Right kidney (tissue), 9 donors: ENCODE measurements at places on chromosomes 2 and 18.

DNA sequence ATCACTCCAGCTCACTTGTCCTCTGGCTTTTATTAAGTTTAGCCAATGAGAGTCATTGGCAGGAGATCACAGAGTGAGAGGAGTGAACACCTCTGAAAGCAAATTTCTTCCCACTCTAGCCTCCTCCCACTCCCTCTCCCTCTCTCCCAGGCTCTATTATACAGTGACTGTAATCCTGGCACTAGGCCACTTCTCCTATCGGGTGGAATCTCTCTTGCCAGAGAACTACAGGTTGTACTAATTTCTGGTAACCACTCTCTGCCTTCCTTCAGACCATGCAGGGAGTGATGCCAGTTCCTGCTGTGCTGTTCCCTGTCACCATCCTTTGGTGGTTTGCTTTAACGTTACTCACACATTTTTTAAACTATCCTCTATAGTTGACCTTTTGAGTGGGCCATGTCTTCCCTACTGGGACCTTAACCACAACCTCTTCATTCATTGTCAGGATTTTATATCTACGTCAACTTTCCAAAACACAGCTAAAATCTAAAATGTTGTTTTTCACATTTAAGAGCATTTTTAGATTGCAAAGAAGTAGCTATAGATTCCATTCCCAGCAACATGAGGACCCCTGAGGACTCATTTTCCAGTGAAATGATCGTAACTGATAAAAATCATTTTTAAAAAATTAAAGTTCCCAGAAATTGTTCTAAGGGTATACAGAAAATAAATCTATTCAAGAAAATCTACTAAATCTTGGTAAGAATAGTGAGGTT, 217.1 kb downstream of the MREG start:
- no peak for DNase-seq

GRCh38 chr2:96359310-96359709, 23.7 kb downstream of the NCAPH start:
- no peak for DNase-seq

- DNase-seq, result no peak
Observed at GRCh38 chr2:101410746-101411145, 23.4 kb upstream of the CREG2 start.

DNA sequence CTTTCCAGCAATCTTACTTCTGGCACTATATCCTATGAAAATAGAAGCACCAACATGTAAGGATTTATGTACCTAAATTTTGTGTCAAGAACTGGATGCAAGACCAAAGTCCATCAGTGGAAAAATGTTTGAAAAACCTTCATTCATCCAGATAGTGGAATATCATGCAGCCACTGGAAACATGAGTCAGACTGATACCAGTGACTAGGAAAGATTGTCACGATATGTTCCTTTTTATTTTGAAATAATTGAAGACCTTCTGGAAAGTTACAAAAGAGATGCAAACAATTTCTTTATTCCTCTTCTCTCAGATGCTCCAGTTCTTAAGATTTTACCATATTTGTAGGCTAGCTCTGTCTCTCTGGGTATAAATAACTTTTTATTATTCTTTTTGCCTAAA, 40.5 kb upstream of the IL1R2 start:
- no peak for DNase-seq

DNA sequence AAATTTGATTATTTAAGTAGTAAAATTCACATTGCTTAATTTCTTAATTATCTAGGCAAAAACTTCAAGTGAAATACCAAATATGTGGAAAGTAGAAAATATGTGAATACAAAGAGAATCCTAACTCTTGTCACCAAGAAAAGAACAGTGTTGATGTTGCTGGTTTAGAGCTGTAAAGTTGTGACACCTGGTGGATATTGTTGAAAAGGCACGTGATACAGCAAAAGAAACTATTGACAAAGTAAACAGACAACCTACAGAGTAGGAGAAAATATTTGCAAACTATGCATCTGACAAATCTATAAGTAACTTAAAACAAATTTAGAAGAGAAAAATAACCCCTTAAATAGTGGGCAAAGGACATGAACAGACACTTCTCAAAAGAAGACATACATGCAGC, 25.6 kb upstream of the ZC3H15 start:
- no peak for DNase-seq

- DNase-seq, result no peak
Observed at GRCh38 chr2:155913356-155913755, 419.2 kb downstream of the NR4A2 start.

DNA sequence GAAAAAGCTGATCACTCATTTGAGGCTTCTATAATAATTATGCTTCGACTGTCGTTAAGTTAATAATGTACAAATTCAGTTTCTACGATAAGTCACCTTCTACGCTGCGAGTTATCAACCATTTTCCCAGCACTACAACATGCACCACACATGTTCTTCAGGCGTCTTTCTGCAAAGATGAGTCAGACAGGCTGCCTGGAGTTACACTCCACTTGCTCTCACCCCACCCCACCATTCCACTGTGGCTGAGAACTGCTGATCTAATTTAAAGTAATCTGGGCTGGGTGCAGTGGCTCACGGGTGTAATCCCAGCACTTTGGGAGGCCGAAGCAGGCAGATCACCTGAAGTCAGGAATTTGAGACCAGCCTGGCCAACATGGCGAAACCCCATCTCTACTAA, 218.6 kb downstream of the DYM start:
- no peak for DNase-seq

GRCh38 chr2:182855376-182855775, 11.1 kb downstream of the FRZB start:
- DNase-seq, result no peak

DNA sequence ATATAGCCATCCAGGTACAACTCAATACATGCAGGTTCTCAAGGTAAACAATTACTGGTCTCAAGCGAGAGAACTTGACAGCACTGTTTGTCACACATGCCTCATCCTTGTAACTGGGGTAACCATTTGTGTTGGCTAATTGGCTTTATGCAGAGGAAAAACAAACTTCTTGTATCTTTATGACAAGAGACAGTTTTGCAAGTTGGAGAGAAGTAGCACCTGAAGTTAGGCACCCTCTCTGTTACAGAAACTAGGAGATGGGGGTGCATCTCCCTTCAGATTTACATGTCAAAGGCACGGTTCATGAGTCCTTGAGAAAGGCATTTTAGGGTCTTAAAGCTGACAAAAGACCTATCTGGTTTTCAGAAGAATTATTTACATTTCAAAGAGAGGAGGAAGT, 241.7 kb downstream of the CD226 start:
- DNase-seq, result no peak

- no peak for DNase-seq
Observed at GRCh38 chr18:61992923-61993322, 100.1 kb upstream of the RNF152 start.

DNA sequence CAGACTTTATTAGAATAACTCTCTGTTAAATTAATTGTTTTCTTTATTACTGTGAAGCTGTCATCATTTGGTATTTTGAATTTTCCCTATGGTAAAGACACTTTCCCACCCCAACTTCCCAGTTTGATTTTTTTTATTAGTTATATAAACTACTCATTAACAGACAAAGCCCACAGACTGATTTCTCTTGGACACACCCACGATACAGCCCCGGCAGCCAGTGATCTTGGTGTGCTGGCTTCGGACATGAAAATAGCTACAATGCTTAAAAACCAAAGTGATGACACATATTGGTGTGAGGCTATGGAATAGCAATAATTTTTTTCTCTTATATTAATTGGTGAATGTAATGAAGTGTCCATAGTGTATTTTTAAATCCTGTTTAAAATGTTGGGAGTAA, 225.4 kb upstream of the SIX3 start:
- no peak for DNase-seq

GRCh38 chr2:214737188-214737587, 72.3 kb downstream of the BARD1 start:
- no peak for DNase-seq

GRCh38 chr2:62424899-62425298, 81.1 kb downstream of the TMEM17 start:
- no peak for DNase-seq

- peak; percentile 36 for DNase-seq
Observed at GRCh38 chr2:43228756-43229659, 2.6 kb upstream of the ZFP36L2 start.

DNA sequence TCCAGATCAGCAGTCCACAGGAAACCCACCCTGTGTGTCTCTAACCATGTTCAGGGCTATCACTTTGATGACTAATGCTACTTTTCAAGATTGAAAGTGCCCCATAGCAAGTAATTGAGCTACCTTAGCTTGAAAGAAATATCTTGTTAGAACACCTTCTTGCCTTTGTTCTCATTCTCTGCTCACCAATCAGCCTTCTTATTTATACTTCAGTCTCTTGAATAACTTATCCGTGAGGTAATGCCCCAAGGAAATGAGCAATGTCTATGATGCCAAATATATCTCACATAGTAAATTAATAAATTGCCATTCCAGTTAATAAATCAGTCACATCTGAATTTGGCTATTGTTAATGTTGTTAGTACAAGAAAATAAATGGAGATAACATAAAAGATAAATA, 141.6 kb downstream of the WDPCP start:
- DNase-seq, result no peak
